ENCODE measurements at places on chromosomes 2 and 18. TPM values are rescaled to one million over a fixed set of nuclear protein-coding genes. Genes with fewer than 3 reads are reported as not detected.

DNA sequence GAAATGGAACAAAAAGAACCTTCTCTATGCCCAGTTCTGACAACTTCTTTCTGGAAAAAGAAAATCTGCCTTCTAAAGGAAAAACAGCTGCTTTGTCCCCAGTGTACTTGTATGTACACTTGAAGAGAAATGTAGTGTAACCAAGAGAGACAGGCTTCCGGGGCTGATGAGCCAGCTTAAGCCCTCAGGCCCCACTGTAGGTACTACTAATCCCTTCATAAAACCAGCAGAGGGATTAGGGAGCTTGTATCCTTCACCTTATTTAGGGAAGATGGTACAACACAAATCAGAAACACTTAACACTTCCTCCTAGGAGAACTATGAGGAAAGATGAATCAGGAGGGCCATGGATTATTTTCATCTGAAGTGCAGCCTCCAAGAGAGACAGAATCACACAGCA lies 18.8 kb upstream of the SUCLG1 start:
- DNase-seq = no peak

DNA sequence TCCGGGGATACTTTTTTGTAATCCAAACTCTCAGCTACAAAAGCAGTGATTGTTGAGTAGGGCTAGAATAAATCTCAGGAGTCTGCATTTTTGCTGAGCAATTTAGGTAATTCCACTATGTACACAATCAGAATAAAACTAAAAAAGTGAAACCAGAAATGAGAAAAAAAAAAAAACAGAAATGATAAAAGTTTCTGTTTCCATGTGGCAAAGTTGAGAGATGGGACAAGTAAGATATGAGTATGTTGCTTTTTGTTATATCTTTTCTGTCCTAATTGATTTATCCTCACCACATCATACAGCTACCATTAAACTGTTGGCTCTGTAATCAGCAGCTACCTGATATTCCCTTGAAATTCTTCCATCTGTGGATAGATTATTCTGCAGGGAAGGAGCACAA lies 92.7 kb downstream of the VWC2L start:
- no peak for DNase-seq

GRCh38 chr18:41155910-41156851 lies 798.9 kb upstream of the PIK3C3 start:
- DNase-seq = no peak

- no peak for DNase-seq
Measured at GRCh38 chr18:56615738-56616520, 22.5 kb downstream of the TXNL1 start.

GRCh38 chr18:427005-427404 lies 73.5 kb downstream of the COLEC12 start:
- peak; percentile 45 for DNase-seq

- DNase-seq = no peak
Measured at GRCh38 chr2:29729401-29729800, 192.0 kb downstream of the ALK start.

DNA sequence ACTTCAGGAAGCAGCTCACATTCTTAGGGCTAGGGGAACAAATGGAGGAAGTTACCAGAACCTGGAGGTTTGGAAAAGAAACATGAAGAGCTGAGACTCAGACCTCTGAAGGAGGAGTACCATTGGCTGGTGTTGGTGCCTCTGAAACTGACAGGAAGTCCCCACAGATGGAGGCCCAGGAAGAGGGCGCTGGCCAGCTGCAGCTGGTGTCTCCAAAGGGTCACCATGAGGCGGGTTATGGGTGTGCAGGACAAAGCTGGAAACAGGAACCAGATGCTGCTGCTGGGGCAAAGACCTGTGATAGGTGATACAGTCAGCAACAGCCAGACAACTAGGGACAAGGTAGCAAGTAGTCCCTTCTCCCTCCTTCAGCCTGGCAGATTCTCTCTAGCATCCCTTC lies 136.5 kb upstream of the SERPINE2 start:
- no peak for DNase-seq

GRCh38 chr2:205984381-205984780 lies 101.6 kb downstream of the INO80D start:
- no peak for DNase-seq

The ARHGAP28 gene
- 0.05 TPM for total RNA-seq

The UGT1A5 gene
- not detected for total RNA-seq

The TMEM37 gene
- not detected for total RNA-seq
